ENCODE measurements at places on chromosomes 6 and 20.

GRCh38 chr6:3222506-3223038 is 4.9 kb downstream of the TUBB2B start:
- peak; percentile 30 for DNase-seq

- no peak for DNase-seq
Observed at GRCh38 chr6:165186041-165186440, 123.4 kb downstream of the C6orf118 start.

DNA sequence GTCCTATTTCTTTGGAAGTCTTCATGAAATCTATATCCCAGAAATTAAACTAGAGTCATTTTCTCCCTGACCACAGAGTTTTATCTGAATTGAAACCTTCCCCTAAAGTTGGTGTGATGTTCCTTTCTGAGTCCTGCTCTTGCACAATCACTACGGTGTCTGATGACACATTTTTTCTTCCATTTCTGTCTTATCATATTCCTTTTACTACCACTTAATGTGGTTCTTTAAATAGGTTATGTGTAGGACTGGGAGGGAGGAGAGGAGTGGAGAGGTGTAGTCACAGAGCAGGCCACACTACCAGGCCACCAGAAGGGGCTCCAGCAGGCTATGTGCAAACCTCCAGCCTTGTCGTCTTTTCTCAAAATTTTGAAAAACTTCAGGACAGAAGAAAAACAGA is 39.7 kb upstream of the ATXN1 start:
- no peak for DNase-seq

DNA sequence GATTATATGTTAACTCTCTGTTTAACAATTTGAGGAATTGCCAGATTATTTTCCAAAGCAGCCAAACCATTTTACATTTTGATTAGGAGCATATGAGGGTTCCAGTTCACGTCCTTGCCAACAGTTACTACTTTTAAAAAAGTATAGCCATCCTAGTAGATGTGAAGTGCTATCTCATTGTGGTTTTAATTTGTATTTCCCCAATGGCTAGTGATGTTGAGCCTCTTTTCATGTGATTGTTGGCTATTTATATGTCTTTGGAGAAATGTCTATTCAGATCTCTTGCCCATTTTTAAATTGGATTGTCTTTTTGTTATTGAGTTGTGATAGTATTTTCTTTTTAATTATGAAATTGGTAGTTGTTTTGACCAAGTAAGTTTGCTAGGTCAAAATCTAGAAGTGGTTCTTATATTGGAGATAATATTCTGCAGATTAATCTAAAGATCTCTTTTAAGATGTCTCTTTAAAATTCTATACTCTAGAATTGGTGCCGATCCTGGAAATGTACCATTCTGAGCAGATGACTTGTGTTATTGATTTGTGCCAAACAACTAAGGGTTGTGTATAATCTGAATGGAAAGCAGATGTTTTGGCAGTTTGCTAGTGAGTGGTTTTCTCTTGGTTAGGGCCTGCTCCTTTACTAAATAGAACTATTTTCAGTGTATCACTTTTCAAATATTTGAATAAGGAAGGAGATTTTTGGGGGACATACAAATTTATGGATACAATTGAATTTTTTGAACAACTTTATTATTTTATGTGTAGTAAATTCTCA is 99.5 kb downstream of the CDKAL1 start:
- DNase-seq = no peak

DNA sequence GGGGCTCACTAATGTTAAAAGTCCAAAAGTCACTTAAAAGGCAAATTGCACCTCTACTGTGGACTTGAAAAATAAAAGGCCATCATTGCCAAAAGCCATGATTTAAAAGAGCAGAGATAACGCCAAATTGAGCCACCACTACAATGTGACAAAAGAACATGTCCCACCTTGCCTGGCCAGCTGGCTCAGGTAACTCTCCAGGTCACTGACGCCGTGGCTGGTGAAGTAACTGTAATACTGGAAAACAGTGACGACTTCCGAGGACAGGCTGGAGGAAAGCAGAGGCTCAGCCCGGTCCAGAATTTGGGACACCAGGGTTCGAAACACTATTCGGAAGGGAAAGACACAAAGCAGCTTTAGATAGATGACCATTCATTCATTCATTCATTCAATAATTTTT is 29.3 kb upstream of the ARMH2 start:
- no peak for DNase-seq
